NCI-H1694 treated with DMSO at 0.1 percent for 48 hours (cell line): ENCODE measurements at places on chromosomes 2 and 18.

GRCh38 chr18:58756596-58757240, 85.5 kb downstream of the MALT1 start:
- DNase-seq = no peak

DNA sequence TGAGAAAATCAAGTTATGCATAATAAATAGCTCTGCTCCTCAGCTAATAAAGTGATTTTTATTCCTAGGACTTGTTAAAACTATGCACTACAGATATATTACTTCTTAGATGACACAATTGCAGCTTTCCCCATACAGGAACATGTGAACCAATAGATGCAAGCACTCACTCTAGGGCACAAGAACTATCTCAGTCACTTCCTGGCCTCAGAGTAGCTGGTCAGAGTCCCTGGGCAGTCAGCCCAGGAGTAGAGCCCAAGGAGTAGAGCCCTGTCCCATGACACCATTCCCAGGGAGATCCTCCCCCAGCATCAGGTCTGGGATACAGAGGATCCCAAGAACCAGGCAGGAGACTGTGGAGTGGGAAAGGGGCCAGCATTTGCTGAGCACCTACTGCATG, 2.7 kb downstream of the TNS1 start:
- DNase-seq = no peak

GRCh38 chr18:10274301-10274700, 180.1 kb upstream of the APCDD1 start:
- no peak for DNase-seq

DNA sequence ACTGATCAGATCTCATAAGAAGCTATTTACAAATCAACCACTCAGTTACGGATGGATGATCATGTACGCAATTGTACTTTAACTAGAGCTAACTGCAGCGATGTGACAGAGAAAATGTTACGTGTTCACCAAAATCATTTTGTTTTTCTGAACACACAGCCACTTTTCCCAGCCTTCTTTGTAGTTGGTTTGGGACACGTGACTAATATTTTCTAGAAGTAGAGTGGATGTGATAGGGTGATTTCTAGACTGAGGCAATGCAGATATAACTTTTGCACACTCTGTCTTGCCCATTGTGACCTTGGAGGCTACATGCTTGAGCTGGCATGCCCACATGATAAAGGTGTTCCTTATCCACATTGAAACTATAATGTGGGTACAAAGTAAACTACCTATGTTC, 9.9 kb upstream of the SLC9A4 start:
- DNase-seq = no peak

DNA sequence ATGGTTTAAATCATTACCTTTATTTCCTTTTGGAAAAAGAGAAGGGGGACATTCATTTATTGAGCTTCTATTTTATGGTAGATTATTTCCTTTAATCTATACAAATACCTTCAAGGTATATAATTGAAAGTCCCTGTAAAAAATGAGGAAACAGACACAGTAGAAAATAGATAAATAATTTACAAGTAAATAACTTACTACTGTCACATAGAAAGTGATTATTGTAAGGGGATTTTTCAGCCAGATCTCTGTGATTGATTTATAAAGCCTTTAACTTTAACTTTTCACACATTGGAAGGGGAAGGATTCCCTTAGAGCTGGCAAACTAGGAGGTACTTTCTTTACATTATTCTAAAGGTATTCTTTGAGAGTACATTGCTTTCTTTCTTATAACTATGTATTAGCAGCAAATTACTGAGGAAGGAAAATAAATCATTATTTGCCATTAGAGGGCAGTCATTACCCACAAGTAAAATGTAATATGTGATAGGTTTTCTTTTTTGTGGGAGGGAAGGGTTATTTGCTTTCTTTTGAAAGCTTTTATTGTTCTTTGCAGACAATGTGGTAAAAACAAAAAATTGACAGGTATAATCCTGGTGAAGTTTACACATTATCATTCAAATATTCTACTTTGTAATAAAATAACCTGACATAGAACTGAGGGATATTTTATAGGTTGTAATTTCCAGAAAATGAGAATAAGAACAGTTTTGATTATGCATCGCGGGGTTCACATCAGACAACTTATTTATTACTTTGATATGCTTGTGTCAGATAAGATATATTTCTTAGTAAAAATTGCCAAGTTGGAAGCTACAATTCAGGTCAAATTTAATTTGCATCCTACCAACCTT, 24.8 kb upstream of the RPE start:
- DNase-seq = peak; percentile 55

DNA sequence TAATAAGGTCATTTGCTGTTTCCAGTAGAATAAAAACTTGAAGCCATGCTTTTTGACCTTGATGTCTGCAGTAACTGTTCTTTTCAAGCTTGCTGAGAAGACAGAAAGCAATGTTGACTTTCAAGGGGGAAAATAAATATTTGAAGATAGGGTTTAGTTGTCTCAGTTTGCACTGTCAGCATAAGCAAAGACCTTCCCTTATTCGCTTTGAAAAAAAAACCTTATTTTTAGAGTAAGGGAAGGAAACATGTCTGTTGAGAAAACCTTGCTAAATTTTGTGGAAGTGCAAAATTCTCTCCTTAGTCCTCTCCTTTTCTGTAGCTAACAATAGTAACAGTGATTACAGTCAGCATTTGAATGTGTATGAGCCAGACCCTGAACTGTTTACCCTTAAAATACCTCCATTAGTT, 43.1 kb downstream of the MAP4K4 start:
- DNase-seq = no peak

DNA sequence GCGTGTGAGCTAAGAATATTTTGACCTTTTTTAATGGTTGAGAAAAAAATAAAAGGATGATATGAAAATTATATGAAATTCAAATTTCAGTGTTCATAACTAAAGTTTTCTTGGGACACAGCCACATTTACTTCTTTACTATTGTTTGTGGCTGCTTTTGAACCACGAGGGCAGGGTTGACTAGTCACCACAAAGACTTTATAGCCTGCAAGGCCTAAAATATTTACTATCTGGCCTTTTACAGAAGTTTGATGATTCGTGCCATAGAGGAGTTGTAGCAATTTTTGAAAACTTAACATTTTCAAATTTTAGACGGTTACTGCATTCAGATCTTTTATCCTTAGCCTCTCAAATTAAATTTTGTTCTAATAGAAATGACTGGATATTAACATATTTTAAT, 69.9 kb downstream of the LIMS1 start:
- DNase-seq = no peak

DNA sequence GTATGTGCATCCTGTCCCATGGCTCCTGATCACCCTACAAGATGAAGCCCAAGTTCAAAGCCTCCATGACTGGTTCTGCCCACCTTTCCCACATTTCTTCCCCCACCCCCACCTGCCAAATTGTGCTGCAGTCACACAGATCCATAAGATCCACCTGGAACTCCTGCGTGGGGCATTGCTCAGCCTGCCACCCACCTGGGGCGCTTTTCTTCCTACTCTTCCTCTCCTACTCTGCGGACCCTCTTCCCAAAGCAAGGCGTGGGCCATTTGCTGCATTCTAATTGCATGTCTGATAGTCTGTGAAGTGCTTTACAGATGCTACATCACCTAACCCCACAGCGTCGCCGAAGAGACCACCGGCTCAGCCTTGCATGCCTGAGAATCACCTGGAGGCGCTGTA, 402.4 kb upstream of the ID2 start:
- DNase-seq = no peak

DNA sequence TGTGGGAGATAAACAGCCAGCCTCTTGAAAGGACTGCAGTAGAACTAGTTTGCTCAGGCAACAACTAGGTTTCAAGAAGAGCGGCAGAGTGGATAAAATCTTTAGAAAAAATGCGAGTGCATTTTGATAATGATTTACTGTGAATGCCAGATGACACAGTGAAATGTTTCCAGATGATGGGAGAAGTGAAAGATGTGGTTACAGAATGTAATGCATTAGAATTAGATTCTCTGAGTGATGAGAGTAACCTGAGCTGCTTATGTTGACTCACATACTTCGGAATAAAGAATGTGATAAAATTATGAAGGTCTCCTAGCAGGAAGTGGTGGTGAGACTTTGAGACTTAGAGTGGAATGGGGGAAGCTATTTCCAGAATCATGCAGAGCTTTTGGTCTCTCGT, 184.3 kb downstream of the GULP1 start:
- no peak for DNase-seq

DNA sequence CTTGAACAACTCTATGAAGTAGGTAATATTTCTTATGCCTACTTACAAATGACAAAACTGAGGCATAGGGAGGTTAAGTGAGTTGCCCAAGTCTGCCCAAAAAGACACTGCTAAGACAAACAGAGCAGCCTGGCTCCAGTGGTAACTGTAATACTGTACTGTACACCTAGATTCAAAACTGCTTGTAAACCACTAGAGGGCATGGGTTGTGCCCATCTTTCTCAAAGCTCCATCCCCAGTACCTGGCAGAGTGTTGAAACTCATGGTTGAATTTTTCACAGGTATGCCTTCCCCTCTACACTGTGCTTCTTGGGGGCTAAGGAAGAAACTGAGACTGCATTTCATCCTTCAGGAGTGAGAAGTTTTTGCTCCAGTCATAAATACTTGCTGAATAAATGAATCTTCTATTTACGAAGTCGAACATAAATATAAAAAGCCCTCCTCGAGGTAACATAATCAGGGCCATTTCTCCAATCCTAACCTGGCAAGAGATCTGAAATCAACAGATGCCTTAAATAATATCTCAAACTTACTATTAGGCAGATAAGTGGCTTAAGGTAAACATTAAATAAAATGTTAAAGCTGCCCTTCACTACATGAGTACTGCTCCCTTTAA, 2.0 kb downstream of the PPP4R1 start:
- peak; percentile 28 for DNase-seq

GRCh38 chr2:1993711-1994682, 249.7 kb upstream of the PXDN start:
- no peak for DNase-seq

- DNase-seq = no peak
Observed at GRCh38 chr2:102294802-102295489, 16.4 kb upstream of the IL1RL1 start.

- DNase-seq = no peak
Observed at GRCh38 chr2:180621941-180622918, 358.2 kb upstream of the UBE2E3 start.

DNA sequence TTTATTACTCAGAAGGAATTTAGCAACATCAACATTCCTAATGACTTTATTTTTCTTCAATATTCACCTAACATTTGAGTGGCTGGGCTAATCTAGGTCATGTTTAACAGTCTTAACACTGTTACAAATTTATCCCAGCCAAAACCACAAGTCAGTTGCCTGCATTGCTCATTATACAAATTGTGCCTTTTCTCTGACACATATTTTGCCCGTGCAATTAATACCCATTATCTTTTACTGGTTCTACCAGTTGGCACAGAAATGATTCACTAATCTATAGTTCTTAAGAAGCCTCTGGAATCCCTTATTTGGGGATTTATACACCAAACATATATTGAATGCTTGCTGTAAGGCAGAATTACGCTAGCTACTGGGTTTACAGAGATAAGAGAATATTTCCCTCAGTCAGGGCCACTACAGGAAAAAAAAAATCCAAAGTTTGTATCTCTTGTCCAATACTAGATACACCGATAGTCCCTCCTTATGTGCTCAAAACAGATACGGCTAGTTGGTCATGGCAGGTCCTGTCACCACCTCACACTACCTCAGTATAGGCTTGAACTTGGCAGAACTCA, 46.3 kb downstream of the ZCCHC2 start:
- no peak for DNase-seq

GRCh38 chr2:178506524-178506923, 26.3 kb downstream of the PLEKHA3 start:
- no peak for DNase-seq

- DNase-seq = no peak
Observed at GRCh38 chr2:150101947-150102346, 385.5 kb downstream of the RND3 start.

DNA sequence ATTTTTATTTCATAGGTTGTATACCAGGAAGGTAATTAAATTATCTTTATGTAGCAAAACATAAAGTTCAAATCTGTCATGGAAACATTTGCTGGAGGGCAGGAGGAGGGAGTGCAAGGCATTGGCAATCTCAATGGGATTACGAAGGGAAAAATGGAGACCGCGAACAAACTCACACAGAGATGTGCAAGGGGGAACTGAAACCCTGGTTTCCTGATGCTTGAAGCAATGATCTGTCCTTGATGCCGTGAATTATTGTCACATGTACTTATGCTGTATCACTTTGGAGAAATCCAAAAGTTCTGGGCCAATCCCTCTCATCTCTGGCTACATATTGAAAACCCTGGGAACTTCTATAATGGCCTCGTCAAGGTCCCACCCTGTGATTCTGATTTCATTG, 65.0 kb upstream of the MFF start:
- DNase-seq = no peak

- no peak for DNase-seq
Observed at GRCh38 chr2:28202719-28203118, 189.9 kb upstream of the FOSL2 start.

DNA sequence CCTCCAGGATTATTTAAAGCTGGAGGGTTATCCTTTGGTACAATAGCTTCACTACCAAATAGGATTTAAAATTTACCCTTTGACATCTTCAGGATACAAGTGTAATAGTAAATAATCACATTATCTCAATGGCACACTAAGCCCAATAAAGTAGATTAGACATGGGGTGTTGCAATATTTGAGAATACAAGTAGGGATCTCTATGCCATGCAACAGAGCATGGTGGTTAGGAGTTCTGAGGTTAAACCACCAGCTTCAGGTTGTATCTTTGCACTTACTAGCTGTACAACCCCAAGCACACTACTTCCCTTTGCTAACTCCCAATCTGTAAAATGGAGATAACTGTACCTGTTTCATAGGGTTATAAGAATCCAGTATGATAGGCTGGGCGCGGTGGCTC, 6.2 kb downstream of the MBD2 start:
- DNase-seq = no peak

- DNase-seq = no peak
Observed at GRCh38 chr2:48540237-48540935, 10.4 kb downstream of the STON1 start.

DNA sequence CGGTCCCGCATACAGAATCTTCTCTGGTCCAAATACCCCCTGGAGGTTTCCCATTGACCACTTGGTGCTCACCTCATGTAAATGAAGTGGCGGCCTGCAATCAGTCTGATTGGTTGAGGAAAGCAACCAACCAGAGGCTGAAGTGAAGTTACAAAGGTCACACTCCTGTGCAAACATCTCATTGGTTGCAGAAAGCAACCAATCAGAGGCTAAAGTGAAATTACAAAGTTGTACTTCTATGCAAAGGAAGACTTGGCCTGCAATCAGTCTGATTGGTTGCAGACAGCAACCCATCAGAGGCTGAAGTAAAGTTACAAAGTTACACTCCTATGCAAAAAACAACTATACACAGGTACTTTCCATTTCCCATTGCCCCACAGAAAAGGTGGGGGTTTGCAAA, 2.5 kb upstream of the SP100 start:
- no peak for DNase-seq
